Activated naive CD8-positive, alpha-beta T cell treated with anti-CD3 and anti-CD28 coated beads, Interleukin-2, amount 50 U/mL, for 24 hours (primary cell): ENCODE measurements at places on chromosomes 6 and 20.

GRCh38 chr6:161356167-161356854 lies 82.5 kb upstream of the AGPAT4 start:
- no peaks in the 10 kb centered on the region for H3K27me3 ChIP-seq
- H3K4me1 ChIP-seq = peaks cover 2% of the 10 kb centered on the region
- H3K4me3 ChIP-seq = no peak overlapping the region
- DNase-seq = no peak
- H3K27ac ChIP-seq = no peak overlapping the region

DNA sequence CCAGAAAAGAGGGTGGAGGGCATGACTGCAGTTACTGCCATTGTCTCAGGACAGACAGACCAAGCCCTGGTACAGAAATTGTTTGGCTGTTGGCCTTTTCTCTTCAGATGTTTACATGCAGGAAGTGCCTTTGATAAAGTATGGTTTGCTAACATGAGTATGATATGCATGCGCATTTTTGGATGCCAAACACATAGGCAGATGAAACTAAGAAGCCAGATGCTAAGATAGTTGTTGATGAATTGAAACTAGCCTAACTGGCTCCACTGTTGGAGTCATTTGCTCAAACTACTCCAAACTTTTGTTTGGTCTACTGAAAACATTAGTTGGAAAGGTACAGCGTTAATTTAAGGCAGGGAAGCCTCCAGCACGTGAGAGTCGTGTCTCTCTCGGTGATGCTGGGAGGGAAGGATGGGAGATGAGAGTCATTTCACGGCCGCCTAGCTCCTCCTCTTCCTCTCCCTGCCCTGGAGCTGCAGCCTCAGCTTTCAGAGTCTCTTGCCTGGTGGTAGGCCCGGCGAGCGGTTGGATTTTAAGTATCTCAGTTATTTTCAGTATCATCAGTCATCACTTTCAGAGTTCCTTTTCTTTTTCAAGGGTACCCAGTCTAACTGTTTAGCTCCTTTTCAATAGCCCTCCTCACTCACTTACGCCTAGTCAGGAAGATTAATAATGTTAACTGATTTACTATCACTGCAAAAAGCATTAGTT lies 29.7 kb downstream of the RREB1 start:
- H3K27me3 ChIP-seq = no peaks in the 10 kb centered on the region
- H3K4me1 ChIP-seq = peaks cover 86% of the 10 kb centered on the region
- H3K4me3 ChIP-seq = peak overlapping the region; percentile 77
- peak overlapping the region; percentile 97 for H3K27ac ChIP-seq
- peaks cover 7% of the 10 kb centered on the region for H3K36me3 ChIP-seq

DNA sequence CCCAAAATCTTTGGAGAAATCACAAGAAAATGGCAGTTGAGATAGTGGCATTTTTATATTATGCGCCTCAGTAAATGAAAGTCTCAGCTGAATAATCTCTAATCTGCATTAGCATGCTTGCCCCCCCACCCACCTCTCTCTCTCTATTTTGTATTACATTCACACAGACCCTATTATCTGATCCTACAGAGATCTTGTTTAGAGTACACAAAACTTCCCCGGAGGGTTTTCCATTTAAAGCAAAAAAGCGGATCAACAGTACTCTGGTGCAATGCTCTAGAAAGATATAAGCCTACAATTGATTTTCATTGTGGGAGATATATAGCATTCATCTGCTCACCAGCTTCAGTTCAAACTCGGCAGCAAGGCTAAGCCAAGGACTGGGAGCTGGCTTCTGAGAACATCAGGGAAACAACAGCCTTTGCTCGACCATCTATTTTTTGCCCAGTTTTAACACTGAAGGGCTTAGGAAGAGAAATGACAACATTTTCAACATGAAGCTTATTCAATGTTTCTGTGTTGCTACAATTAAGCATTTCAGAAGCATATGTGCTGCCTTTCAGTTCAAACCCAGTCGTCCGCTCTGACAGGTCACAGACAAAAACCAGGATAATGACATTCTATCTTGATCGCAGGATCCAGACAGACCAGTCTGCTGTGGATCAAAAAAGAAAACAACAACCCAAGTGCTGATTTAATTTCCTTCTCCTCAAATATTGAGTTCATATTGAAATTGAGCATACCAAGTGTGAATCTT lies 137.6 kb upstream of the ATXN1 start:
- H3K36me3 ChIP-seq = no peaks in the 10 kb centered on the region
- peaks cover 16% of the 10 kb centered on the region for H3K27me3 ChIP-seq
- H3K4me3 ChIP-seq = no peak overlapping the region
- DNase-seq = no peak
- no peaks in the 10 kb centered on the region for H3K4me1 ChIP-seq

DNA sequence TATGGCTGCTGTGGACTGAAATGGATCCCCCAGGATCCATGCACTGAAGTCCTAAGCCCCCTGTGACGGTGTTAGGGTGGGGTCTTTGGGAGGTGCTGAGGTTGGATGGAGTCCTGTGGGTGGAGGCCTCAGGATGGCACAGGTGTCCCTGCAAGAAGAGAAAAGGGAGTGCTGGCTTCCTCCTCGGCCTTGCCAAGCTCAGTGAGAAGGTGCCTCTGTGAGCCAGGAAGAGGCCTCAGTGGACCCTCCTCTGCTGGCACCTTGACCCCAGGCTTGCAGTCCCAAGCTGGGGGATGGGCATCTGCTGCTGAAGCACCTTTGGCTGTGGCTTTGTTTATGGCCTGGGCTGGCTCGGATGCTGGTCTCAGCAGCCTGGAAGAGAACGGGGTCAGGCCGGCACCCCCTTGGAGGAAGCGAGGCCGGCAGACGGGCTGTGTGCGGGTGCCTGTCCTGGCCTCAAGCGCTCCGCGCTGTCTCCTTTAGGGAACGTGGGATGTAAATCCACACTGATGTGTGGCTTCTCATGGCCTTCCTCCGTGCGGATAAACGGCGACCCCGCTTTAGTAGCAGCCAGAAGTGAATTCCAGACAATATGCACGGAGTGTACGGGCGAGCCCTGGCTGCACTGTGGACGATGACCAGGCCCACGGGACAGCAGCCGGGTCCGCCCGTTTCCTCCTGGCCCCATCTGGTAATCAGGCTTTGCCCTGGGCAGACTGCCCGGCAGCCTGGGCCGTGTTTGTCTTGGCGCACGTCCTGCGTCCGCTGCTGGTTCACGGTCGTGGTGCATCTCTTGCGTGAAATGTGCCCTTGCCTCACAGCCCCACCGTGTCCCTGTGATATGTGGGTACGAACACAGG lies 182.6 kb downstream of the ERMARD start:
- H3K27me3 ChIP-seq = peaks cover 6% of the 10 kb centered on the region
- H3K4me3 ChIP-seq = no peak overlapping the region
- no peaks in the 10 kb centered on the region for H3K4me1 ChIP-seq
- DNase-seq = no peak
- H3K27ac ChIP-seq = no peak overlapping the region

DNA sequence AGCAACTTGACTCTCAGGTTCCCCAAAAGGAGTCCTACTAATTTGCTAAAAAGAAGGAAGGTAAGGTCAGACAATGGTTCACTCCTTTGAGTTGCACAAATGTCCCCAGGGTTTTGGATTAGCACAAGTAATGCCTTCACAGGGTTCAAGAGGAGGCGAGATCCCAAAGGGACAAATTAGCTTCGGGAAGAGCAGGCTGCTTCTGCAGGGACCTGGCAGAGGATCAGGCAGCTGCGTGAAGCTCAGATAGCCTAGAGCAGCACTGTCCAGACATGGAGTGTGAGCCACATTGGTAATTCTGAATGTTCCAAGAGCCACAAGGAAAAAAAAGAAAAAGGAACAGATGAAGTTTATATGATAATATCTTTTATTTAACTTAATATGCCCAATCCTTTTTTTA lies 115.4 kb downstream of the CFAP61 start:
- H3K4me1 ChIP-seq = no peaks in the 10 kb centered on the region
- no peak for DNase-seq
- no peak overlapping the region for H3K27ac ChIP-seq
- H3K36me3 ChIP-seq = no peaks in the 10 kb centered on the region
- no peak overlapping the region for H3K4me3 ChIP-seq
